ENCODE measurements at places on chromosomes 1 and 21.

DNA sequence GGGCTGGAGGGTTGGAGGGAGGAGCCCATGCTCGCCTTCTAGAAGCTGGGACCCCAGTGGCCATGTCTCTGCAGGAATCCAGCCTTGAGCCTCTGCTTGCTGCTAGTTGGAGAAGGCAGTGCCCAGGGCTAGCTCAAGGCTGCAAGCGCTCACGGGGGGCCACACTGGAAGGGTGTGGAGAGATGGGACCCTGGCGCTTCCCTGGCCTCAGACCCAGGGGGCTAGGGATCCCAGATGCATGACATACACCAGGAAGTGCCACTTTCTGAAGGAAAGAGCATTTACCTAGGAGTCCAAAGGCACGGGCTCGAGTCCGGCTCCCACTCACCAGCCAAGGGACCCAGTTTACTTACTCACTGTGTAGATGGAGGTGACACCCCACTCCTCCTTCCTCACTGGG is 32.6 kb downstream of the NENF start:
- no peak for DNase-seq

- no peak for DNase-seq
Measured at GRCh38 chr1:59081181-59081580, 215.7 kb upstream of the FGGY start.

- DNase-seq, result no peak
Measured at GRCh38 chr1:35536556-35537162, 20.5 kb downstream of the KIAA0319L start.

DNA sequence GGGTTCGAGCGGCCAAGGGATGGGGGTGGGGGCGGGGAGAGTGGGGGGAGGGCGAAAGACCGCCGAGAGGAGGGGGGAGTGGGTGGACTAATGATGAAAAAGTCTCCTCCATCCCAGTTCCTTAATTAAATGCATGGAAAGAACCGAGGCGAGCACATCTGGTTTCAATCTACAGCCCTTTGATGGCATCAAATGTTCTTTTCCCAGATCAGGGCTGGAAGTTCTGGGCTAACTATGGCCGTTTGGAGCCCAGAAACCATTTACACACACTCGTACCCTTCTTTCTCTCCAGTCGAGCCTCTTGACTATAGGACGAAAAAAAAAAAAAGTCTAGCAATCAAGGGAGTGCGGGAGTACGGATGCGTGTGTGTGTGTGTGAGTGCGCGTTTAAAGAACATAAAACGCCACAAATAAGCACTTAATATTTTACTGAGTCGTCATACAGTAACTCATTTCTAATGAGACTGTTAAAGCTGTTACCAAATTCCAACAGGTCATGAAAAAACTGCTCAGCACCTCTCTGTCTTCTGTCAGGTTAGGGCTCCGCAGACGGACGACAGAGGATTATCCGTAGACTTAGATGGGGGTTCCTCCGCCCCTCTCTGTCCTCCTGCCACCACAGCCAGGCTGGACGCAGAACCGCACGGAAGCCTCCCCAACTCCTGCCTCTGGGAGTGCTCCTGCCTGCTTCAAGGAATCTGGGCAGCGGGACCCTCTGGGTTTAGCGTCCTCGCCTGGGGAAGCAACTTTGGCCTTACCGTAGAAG is 2.1 kb upstream of the PRRX1 start:
- DNase-seq, result no peak

- DNase-seq, result no peak
Measured at GRCh38 chr1:53134961-53135734, 7.3 kb downstream of the SLC1A7 start.

- no peak for DNase-seq
Measured at GRCh38 chr1:114691061-114691460, 4.3 kb downstream of the AMPD1 start.

- no peak for DNase-seq
Measured at GRCh38 chr1:30521261-30521865, 202.0 kb downstream of the MATN1 start.

DNA sequence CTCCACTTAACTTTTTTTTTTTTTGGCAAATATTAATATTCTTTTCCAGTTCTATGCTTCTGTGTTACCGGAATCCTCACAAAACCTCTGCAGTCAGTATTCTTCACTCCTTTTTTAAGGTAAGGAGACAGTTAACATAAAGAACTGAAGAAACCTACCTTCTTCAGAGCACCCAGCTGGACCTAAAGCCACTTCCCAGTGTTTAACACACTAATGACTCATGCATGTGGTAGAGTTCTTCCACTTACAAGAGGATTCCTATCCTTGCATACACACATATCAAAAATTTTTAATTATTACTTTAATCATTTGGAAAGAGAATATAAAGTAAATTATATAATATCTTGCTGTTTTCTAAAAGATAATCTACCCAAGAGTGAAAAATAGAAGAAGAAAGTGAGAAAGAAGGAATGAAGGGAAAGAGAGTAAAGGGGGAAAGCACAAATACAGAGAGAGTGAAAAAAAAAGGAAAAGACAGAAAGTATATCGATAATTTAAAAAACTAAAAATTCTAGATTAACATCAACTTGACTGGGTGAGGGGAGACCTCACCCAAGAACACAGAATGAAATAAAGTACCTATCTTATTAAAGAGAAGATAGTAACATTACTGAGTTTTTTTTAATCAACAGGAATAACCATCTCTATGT is 54.9 kb downstream of the ENAH start:
- DNase-seq, result no peak

- DNase-seq, result peak; percentile 66
Measured at GRCh38 chr1:1040004-1040991, 20.4 kb downstream of the AGRN start.

- DNase-seq, result no peak
Measured at GRCh38 chr1:43912607-43913006, 21.0 kb upstream of the ARTN start.

DNA sequence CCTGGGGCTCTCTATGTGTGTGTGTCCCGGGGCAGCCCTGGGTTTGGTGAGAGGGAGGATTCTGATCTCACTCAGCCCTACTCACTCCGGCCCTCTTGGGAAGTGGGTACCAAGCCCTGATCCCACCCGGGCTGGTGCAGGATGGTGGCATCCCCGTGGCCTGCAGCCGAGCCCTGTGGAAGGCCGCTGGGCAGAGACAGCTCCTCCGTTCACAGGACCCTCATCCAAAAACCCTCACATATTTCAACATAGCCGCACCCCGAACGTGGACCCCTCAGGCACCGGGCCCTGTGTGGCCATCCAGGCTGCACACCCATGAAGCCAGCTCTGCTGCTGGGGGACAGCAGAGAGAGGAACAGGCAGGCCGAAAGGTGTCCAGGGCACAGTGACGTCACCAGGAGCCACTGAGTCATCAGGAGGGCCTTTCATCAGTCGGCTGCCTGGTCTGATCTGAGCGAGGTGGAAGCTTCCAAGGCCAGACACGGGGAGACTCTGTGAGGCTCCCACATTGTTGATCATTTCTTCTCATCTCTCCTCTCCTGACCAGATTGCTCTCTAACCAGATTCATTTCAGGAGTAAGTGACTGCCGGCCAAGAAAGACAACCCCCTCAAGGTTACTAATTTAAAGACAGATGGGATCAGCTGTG is 16.2 kb upstream of the GPR157 start:
- no peak for DNase-seq

DNA sequence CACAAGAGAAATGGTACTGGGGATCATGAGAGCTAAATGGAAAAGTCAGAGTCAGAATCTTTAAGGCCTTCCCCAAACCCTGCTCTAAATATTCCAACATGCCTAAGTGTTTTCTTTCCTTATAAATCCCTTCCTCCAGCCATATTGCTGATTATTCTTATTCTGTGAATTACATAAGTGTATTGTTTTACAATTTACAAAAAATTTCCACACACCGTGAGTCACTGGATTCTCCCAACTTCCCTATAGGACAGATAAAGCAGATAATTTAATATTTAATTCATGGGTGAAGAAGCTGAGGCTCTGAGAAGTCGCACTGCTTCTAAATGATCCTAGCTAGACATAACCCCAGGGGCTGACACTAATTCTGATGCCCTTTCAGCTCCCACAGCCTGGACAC is 243.3 kb upstream of the JUN start:
- DNase-seq, result no peak

DNA sequence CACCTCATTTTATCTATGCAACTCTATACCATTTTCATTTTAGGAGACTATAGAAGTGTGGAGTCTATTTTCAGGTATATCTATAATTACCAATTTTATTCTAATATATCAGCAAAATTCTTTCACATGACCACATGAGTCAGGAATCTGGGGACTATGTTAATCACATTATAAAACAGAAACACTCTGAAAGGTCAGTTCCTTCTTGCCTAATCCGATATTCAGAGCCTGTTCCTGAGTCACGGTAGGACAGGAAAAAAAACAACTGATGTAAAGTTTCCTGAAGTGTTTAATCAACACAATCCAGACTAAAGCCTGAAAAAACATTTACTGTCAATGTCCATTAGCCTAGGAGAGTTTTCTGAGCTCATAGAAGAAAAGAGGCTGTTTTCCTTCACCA is 1902.3 kb downstream of the NCAM2 start:
- DNase-seq, result no peak

GRCh38 chr1:204194080-204194479 is 2.2 kb downstream of the KISS1 start:
- DNase-seq, result no peak

DNA sequence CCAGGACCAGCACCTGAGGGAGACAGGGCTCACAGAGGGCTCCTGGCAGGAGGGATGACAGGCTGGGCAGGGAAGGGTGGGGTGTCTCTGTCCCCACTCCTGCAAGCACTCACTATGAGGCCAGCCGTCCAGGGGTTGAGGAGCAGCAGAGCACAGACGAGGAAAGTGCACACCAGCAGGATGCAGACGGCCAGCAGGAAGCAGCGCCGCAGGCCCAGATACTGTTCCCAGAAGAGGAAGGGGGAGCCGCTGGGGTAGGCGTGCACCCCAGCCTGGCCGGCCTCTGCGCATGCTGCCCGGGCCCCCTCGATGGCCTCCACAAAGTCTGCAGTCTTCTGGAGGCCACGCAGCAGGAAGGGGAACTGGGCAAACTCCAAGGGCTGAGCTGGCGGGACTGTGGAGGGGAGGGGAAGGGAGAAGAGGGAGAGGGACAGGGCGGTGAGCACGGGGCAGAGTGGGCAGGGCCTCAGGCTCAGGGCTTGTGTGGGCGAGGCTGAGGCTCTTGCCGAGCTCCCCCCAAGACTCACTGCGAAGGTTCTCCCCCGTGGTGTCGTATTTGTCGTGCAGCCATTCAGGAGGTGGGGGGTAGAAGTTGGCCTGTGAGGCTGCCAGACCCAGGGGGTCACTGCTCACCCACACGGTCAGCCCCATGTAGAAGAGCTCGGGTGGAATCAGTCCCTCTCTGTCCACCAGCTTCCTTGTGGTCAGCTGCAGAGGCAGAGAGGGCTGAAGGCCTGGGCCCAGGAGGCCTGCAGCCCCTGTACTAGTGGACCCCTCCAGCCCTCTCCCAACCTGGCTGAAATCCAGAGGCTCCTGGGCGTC is 16.5 kb downstream of the PTCH2 start:
- DNase-seq, result no peak

DNA sequence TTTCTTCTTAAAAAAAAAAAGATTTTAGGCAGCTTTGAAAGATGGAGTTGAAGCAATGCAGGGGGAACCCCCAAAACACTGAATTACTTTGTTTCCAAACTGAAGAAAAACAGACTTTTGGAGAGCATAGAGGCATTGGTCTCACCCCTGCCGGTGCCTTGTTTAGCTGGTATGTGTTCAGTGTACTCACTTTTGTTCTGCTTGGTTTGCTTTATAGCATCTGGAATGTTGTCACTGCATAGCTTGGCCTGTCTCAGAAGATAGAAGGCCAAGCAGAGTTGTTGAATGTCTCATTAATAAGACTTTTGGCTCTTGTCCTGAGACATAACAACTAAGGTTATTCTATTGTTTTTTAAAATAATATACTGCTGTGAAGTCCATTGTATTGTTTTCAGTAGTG is 6.9 kb downstream of the THRAP3 start:
- DNase-seq, result no peak

DNA sequence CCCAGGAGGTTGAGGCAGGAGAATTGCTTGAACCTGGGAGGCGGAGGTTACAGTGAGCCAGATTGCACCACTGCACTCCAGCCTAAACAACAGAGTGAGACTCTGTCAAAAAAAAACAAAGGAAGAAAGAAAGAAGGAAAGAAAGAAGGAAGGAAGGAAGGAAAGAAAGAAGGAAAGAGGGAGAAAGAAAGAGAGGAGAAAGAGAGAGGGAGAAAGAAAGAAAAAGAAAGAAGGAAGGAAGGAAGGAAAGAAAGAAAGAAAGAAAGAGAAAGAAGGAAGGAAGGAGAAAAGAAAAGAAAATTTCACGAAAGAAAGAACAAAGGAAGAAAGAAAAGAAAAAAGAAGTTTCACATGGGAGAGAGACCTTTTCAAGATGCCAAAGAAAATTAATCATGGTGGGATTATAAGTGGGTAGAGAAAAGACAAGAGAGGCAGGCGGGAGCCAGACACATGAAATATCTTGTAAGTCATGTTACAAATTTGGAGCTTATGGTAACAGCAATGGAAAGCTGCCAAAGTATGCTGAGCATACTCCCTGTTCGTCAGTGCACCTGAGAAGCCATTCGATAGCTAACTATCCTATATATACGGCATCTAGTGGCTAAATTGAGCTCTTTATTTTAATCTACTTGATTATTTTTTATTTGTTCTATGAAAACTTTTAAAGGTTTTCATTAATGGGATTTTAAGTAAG is 41.3 kb upstream of the TNFSF4 start:
- DNase-seq, result no peak

DNA sequence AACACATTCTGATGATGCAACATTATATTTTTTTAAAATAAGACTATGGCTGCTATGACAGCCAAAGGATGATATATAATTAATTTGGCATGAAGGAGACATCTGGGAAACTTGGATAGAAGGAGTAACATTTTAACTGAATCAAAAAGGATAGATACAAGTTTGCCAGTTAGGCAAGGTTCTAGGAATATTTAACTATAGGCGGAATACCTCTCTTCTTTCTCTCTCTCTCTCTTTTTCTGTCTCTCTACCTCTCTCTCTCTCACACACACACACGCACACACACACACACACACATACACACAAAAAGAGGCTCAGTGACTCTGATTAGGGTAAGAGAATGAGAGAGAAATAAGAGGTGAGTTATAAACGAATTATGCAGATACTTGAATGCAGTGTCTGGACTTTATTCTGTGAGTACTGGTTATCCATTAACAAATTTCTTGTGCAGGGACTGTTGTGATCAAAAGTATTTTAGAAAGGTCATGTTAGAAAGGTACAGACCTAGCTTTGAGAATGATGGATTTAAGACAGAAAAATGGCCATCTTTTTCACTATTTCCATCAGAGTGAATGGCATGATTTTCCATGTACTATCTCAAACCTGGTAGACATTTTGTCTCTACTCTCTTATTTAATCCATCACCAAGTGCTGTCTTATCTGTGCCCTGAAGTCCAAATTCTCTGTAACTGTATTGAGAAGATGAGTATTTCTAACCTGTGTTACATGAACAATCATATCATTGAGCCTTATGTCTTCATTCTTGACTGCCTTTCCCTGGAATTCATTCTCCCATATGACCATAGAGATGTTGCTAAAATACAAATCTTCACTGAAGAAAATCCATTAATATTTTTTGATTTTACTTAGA is 1106.9 kb upstream of the ADGRL4 start:
- no peak for DNase-seq

Data from activated CD8-positive, alpha-beta memory T cell treated with anti-CD3 and anti-CD28 coated beads for 48 hours (primary cell).